Stimulated activated CD4-positive, alpha-beta T cell treated with anti-CD3 and anti-CD28 coated beads, Interleukin-15, amount 100 ng/mL, for 48 hours (primary cell): ENCODE measurements at places on chromosomes 3 and 15.

DNA sequence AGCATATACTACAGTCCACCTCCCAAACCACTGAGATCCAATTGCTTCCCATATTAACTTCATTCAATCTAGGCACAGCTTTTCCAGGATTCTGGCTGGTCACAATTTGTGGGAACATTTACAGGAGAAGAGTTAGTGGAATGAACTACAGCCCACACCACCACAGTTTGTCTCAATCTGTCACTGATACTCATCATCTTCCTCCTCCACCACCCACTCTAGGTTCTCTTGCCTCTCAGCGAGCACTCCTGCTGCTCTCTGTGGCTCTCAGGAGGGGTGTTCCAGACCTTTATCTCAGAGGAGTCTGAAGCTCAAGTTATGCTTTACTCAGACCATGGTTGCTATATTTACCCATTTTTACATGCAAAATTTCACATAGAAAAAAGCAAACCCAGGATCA is 25.9 kb upstream of the PLA2G4D start:
- no peak for DNase-seq

GRCh38 chr3:193711523-193711963 is 118.5 kb downstream of the OPA1 start:
- no peak for DNase-seq

GRCh38 chr3:58612830-58613229 is 35.6 kb upstream of the FAM107A start:
- no peak for DNase-seq

DNA sequence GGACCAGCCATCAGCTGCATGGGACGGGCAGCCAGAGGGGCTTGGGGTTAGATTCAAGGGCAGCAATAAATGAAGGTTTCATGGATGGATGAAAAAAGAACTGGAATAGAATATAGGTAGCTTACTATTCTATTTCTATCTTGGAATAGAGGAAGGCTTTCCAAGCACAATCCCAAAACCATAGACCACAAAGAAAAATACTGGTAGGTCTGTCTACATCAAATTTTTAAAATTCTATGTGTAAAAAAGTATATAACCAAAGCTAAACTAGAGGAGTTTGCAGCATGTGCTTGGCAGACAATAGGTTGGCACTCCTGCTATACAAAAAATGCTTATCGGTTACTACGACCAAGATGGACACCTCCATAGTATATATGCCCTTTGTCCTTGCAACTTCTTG is 7.2 kb upstream of the FBLN2 start:
- DNase-seq = no peak

- no peak for DNase-seq
Observed at GRCh38 chr3:125098611-125099291, 43.0 kb upstream of the HEG1 start.

DNA sequence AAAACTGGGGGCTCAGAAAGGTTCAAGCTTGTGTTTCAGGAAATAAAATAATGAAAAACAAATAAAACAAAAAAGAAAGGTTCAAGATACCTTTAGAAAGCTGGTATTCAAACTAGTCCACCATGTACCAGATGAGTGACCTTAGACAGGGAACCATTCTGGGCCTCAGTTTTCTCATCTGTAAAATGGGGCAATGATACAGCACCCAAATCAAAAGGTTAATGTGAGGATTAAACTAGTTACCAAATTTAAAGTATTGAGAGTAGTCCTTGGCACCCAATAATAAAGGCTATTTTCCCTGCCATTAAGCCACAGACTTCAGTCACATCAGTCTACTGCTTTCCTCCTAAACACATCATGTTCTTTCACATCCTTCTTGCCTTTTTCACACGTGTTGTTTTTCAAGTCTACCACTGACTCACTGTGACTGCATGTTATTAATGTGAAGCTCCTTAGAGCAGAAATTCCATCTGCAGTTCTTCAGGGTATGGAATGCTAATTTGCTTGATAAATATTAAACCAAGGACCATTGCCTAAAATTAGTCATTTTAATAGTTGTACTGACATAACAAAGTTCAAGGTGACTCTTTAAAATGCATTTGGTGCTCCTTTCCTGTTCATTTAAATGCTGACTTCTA is 19.9 kb downstream of the TAMM41 start:
- no peak for DNase-seq

GRCh38 chr15:71752604-71753289 is 57.6 kb upstream of the NR2E3 start:
- DNase-seq = no peak

DNA sequence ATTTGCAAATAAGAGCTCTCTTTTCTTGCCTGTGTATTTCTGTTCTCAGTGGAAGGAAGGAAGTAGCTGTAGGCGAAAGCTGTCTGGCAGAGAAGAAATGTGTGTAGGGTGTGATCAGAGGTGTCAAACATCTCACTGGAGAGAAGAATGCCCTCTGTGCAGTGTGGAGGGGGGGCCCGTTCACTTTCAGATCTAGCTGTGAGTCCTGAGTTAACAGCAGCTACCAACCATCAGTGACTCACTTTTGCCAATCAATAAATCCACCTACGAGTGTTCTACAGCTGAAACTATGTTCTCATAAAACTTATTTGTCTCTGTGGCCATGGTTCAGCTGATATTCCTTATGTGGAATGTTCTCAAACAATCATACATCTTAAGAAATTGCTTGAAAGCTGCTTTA is 103.7 kb downstream of the FRMD4B start:
- DNase-seq = peak; percentile 62

- no peak for DNase-seq
Observed at GRCh38 chr3:185400866-185401265, 37.9 kb downstream of the MAP3K13 start.

DNA sequence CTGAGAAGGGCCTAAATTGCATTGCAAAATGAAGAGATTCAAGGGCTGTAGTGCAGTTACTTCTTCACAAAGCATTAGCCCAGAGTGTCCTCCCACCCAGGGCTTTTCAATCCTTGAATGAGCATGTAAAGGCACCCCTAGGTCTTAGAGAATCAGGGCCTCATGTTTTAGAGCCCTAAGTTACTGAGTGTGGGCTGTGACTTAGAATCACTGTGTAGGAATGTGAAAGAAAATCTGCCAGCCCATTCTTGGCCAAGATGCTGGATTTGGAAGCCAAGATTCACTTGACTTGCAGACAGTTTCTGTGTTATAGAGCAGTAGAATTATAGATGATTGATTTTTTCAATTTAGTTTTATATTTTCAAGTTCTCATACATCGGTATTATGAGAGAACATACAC is 153.2 kb downstream of the MYRIP start:
- no peak for DNase-seq

DNA sequence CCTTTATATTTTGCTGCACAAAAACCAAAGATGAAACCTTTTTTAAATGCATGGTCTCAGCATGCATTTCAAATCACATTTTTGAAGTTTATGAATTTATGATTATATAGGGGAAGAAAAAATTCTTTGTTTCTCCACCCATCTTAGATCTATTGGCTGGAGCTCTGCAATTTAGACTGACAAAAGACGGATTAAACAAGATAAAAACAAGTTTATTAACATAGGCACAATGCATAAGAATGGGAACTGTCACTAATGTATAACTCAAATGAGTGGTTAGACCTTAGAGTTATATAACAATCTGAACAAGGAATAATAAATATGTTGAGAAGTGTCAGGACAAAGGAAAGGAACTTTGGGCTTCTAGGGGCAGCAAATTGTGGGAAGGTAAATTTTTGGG is 132.5 kb downstream of the SERPINI1 start:
- no peak for DNase-seq

DNA sequence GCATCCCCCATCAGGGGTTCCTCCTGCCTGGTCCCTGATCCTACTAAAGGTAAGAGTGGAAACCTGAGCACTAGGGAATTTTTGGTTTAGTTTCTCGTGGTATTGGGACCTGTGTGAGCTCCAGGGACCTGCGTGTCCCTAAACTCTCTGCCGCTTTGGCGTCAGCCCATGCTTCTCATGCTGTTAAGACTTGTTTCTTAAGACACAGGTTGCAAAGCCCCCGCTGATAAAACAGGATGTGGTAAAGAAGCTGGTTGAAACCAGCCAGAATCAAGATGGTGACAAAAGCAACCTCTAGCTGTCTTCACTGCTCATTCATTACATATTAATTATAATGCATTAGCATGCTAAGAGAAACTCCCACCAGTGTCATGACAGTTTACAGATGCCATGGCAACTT is 64.6 kb downstream of the LYZL4 start:
- DNase-seq = no peak

DNA sequence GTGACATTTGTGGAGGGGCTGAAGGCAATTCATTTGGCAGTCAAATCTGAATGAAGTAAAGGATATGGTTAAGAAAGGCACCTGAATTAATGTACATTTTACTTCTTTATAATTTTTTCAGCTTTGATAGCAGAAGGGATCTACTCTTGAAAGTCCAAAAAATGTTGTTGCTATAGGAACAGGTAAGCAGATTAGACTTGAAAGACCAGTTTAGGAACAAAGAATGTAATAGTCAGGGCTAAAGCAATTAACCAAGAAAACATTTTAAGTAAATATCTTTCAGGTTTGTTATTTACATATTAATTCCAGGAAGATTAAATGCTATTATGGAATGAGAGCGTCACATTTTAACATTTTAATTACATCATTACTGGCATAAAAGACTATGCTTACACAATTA is 1.1 kb downstream of the ATP13A4 start:
- no peak for DNase-seq

DNA sequence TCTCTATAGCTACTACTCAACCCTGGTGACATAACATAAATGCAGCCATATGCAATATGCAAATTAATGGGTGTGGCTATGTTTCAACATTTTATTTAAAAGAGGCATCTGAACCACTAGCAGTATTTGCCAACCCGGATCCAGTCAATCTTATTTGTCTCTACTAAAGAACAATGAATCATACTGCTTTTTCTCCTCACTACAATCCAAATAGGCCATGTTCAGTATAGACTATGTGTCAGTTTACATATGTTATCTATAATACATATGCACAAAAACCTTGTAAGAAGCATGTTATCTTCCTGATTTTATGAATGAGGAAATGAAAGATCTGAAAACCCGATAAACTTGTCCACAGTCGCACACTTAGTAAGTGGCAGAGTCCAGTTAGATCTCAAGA is 125.7 kb downstream of the STAG1 start:
- DNase-seq = no peak

- DNase-seq = no peak
Observed at GRCh38 chr15:83422081-83422480, 25.1 kb upstream of the SH3GL3 start.

DNA sequence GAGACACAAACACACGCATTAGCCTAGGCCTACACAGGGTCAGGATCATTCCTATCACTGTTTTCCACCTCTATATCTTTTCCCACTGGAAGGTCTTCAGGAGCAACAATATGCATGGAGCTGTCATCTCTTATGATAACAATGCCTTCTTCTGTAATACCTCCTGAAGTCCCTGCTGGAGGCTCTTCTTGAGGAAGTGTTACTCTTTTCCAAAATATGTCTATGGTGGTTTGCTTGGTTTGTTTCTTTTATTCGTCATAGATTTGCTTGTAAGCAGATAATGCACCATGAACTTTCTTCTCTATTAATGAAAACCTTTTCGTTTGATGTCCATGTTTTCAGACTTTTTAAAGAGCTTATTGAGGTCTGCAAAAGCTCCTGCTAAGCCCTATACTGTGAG is 109.3 kb downstream of the GMPS start:
- DNase-seq = no peak

- no peak for DNase-seq
Observed at GRCh38 chr3:133121450-133121849, 83.3 kb downstream of the TMEM108 start.

GRCh38 chr3:73164622-73165021 is 103.2 kb downstream of the EBLN2 start:
- DNase-seq = no peak

DNA sequence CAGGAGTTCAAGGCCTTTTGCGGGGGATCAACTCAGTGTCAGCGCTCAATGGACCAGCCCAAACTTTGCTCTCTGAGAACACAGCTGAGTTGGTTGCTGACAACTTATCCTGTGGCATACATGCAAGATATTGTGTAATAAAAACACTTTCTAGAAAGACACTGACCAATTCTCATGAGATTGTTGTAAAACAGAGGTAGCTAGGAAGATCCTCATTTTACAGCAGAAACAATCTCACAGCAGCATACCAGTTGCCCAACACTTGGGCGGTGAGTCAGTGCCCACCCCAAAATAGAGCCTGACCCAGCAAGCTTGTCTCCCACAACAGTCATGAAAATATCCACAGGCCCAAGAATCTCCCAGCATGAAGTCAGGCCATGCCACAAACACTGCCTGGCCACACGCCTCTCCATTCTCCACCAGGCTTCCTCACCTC is 18.2 kb downstream of the KLHL6 start:
- no peak for DNase-seq

DNA sequence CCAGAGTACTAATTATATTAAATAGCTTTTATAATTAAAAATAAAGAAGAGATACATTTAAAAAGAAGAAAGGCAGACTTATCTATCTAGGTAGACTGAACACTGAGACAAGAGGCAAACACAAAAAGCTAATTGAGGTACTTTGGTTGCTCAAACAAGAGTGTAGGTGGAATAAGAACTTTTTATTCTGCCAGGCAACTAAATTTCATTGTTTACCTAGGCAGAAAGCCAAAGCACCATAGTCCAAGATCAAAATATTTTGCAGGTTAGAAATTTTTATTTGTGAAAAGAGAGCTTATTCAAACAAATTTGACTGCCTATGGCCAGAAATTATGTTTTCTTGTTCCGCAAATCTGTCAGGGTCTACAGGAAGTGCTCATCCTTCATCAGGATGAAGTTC is 499.6 kb upstream of the GBE1 start:
- no peak for DNase-seq

DNA sequence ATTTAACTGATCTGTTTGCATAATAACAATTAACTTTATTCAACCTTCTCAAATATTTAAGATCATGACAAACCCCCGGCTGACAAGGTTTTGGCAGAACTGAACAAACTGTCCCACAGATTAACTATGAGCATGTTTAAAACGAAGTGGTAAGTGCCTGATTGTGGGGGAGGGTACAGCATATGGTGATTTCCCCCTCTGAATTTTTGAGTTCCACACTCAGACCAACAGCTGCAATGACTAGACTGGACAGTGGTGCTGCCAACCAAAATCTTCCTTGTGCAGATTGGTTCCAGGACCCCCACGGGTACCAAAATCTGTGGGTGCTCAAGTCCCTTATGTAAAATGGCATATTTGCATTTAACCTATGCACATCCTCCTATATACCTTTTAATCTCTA is 449.5 kb downstream of the SHQ1 start:
- DNase-seq = no peak

DNA sequence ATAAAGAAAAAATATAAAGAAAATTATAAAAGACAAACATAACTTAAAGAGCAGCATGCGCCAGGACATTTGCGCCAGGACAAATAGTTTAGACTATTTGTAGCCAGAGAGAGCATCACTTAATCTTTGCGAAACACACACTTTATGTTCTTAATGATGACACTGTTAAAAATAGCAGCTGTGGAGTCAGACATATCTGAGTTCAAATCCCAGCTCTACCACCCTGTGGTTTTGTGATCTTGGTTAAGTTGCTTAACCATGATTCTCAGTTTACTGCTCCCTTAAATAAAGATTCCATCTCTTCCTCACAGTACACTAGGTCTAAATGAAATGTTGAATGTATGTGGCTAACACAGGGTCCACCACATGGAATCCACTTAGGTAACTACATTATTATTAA is 31.4 kb downstream of the KCNMB2 start:
- no peak for DNase-seq
